ENCODE measurements at places on chromosomes 7 and 10.

- DNase-seq, result peak; percentile 10
Observed at GRCh38 chr7:94289071-94289470, 105.6 kb upstream of the COL1A2 start.

DNA sequence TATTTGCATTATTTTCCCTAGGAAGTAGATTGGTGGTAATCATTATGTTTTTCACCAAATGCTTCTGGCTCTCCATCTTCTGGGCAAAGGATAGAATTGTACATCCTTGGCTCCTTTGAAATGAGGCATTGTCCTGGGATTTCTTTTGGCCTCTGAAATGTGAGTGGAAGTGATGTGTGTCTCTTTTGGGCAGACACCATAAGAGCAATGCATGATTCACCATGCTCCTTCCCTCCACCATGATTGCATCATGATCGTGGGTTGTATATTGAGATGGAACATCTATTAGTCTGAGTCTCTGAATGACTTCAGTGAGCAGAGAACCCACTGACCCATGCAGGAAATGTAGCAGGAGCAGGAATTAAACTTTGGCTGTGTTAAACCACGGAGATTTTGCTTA is 49.2 kb downstream of the ADRA2A start:
- peak; percentile 31 for DNase-seq

DNA sequence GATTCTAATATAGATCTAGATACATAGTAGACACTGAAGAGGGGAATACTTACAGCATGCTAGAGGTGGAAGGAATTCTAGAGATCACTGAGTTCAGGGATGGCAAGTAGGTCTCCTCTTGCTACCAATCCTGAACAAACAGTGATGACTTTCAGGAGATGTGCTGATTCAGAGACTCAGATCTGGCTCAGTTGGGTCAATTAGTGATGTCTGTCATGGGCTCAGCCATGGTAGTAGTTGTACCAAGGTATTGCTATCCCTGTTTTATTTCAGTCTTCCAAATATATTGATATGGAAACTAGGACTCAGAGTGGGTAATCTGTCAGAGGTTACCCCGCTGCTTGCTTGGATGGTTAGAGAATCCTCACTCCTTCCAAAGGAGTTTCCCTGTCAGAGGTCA is 38.5 kb downstream of the UNC5B start:
- no peak for DNase-seq

- DNase-seq, result no peak
Observed at GRCh38 chr7:5222841-5223411, 32.9 kb downstream of the WIPI2 start.

DNA sequence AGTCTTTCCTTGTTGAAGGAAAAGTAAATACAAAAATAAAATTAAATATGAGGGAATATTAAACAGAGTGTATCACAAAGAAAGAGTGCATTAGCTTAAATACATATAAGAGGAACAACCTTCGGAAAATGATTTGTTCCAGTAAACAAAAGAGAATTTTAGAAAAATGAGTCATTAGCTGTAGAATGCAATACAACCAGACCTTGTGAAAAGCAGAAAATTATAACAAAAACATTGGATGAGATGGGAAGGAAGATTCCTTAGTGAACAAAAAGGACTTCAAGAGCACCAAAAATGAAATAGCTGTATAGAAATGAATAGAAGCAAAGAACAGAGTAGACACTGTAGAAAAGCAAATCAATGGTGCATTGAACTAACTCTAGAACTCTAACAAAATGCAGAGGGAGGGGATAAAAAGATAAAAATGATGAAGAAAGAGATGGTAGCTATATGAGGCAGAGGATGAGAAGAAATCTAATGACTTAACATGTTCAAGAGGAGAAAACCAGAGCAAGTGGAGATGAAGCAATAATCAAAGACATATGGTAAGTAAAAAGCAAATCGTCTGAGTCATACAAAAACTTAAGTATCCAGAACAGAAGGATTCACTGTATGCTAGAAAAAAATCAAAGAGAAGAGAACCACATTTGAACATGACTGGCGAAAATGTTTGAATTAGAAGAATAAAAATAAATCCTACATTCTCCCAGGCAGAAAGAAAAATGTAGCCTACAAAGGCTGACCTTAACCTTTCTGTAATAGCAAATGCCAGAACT is 190.5 kb downstream of the TMEM26 start:
- DNase-seq, result no peak

GRCh38 chr7:22255834-22256233 is 101.1 kb downstream of the RAPGEF5 start:
- no peak for DNase-seq

DNA sequence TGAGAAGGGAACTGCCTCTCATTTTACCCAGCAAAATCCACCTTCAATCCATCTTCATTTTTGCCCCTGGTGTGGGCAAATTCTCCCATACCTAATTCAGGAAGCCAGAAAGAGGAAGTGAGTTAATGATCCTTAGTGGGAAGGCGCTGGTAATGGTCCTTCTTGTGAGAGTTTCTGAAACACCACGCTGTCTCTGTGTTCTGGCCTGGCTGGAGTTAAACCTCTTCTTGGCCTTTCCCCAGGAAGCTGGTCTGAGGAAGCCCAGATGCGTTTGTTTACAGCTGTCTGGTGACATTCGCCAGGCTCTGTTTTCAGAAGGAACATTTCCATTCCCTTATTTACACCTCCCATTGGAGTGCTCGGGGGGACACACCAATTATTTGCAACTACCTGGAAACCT is 24.3 kb downstream of the HTRA1 start:
- DNase-seq, result peak; percentile 17

GRCh38 chr10:52571018-52571417 is 201.6 kb downstream of the MBL2 start:
- DNase-seq, result no peak

GRCh38 chr10:119516381-119517234 is 25.9 kb downstream of the RGS10 start:
- DNase-seq, result peak; percentile 83

- DNase-seq, result no peak
Observed at GRCh38 chr7:21916176-21916575, 29.5 kb downstream of the CDCA7L start.

DNA sequence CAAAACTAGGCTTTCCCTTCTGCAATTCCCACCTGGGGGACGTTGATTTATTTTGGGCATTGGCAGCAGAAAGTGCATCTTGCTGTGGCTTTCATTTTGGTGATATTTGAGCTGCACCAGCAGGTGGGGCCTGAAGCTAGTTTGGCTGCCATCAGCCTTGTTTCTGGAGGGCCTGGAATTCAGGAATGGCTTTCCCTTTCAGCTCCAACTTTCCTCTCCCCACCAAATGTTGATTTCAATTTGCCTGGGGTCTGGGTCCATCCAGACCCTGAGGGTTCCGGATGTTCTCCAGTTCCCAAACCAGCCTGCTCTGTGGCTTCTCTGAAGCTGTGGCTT is 640.4 kb downstream of the TYW1 start:
- DNase-seq, result no peak

DNA sequence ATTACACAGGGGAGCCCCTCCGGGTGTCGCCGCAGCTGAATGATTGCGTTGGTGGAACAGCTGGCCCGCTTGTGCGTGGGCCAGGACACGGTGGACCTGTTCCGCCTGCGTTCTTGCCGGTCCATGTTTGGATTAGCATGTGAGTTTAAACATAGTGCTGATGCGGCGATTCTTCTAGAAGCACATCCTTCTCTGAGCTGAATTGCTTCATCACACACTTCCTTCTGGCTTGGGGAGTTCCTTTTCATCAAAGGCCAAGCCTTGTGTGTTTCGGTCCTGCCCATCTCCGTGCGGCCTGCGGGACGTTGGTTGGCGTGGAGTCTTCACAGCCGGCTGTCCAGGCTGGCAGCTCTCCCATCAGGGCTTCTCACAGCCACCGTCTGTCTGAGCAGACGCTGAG is 45.5 kb upstream of the SLC29A4 start:
- peak; percentile 51 for DNase-seq

- no peak for DNase-seq
Observed at GRCh38 chr7:102030696-102031095, 213.3 kb downstream of the CUX1 start.

- DNase-seq, result peak; percentile 90
Observed at GRCh38 chr10:119517235-119518141, 25.0 kb downstream of the RGS10 start.

DNA sequence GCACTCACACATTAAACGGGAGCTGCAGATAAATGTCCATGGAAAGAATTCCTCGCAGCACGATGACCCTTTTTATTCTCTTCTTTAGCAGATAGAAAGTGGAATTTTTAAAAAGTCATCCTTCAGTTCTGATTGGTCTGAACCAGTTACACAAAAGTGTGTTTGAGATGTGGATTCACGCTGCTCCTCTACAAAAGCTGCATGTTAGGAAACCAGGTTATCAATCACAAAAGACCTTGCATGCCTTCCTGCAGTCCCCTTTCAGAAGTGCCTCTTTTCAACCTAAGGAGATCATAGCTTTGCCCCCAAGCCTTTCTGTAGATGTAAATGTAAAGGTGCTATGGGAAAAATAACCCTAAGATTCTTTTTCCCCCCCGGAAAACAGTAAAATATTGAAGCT is 299.7 kb downstream of the PLXDC2 start:
- DNase-seq, result no peak

DNA sequence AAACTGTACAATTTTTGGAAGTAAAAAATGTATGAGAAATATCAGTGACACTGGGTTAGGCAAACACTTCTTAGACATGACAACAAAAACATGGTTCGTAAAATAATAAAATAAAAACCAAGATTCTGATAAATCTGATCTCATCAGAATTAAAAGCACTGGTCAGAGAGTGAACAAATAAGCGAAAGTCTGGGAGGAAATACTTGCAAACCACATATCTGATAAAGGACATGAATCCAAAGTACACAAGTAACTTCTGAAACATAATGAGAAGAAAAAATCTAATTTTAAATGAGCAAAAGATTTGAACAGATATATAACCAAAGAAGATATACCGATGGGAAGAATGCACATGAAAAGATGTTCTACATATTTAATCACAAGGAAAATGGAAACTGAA is 91.5 kb downstream of the RTKN2 start:
- DNase-seq, result peak; percentile 25

DNA sequence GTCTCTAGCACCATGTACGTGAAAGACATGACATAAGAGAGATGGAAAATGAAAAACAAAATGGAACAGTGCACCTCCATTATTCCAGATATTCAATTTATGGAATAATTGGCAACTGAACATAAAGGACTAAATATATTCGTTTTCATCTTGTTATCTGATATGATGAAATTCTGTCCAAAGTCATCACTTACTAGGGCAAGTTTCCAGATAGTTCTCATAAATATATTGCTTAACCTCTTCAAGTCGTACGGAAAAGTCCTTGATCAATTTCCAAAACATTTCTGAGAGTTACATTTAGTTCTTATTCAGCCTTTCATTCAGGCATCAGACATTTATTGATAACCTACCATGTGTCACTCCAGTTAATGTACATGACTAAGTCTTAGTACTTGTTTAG is 185.2 kb downstream of the HGF start:
- DNase-seq, result no peak

DNA sequence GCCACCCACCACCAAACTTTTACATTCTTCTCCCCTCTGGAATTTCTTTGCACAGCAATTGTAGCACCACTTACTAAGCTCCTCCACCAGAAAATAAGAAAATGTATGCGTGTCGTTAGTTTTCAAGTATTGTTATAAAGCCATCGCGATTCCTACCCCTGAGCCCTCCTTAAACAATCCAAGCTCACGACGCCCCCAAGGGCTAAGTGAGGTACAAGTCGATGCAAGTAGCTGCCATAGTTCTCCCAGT is 1.3 kb downstream of the FRAT2 start:
- peak; percentile 82 for DNase-seq

DNA sequence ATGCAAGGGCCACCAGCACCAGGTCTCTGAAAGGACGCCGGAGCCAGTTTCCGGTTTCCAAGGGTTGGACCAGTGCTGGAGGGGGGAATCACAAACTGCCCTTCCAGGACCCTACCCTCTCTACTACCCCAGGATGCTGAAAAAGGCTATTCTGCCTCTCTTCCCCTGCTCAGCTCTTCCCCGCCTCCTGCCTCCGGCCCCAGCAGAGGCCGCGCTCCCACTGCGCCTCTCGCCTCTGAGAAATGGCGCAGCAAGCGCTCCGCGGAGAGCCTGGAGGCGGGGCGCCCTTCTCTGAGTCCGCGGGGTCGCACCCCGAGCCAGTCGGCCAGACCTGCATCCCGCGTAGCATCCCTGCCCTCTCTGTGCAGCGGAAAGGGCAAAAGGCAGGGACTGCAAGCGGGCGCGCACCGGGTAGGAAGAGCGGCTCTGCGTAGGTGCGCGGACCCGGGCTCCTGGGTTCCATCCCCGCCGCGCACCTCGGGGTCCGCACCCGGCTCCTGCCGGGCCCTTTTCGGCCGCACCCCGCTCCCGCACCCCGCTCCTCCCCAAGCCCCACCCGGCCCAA is 476 bp upstream of the RET start:
- peak; percentile 31 for DNase-seq

DNA sequence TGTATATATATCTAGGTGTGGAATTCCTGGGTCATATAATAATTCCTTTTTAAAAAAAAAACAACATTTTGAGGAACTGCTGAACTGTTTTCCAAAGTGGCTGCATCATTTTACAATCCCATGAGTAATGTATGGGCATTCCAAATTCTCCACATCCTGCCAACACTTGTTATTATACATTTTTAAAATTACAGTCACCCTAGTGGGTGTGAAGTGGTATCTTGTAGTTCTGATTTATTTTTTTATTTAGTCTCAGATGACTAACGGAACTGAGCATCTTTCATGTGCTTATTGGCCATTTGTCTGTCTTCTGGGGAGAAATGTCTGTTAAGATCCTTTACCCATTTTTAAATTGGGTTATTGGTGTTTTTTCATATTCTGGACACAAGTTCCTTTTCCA is 12.0 kb upstream of the KLHL7 start:
- no peak for DNase-seq

DNA sequence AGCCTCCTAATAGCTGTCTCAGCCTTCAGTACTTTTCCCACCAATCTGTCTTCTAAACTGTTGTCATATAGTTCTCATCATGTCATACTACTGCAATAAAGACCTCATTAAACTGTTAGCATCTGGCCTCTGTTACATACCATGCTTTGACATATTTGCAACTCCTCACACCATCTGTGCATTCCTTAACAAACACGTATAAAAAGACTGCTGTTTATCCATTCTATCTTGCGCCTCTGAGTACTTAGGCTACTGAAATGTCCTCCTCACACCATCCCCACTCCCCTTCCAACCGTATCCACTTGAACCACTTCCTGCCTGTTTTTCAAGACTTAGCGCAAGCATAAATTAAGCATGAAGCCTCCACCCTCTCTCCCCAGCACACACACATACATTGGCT is 41.6 kb downstream of the SLC16A9 start:
- DNase-seq, result no peak

DNA sequence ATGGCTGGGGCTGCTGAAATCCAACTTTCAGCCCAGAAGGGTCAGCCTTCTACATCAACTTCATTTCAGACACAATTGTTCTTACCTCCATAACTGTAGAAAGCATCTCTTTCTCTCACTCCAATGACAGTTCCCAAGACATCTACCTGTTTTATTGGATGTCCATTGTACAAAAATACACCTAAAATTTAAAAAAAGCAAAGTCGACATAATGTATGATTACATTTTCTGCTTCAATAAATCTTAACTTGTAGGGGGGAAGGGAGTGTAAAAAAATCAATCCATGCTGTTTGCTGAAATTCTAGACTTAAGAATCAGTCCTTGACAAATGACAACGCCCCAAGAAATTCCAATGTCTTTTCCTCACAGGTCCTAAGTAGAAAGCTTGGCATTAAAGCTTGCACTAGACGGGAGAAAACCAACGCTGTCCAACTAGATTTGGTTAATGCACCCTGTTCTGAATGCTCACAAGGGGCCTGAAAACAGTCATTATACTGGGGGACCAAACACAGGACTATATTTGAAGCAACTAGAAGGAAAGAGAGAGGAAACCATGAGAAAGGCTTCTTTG is 7.5 kb downstream of the STN1 start:
- DNase-seq, result no peak

Measured in hematopoietic multipotent progenitor cell treated with erythropoietin and hydrocortisone succinate and interleukin-3 and kit ligand, for 4 days (in vitro differentiated cells).